ENCODE measurements at places on chromosomes 11 and 22.

DNA sequence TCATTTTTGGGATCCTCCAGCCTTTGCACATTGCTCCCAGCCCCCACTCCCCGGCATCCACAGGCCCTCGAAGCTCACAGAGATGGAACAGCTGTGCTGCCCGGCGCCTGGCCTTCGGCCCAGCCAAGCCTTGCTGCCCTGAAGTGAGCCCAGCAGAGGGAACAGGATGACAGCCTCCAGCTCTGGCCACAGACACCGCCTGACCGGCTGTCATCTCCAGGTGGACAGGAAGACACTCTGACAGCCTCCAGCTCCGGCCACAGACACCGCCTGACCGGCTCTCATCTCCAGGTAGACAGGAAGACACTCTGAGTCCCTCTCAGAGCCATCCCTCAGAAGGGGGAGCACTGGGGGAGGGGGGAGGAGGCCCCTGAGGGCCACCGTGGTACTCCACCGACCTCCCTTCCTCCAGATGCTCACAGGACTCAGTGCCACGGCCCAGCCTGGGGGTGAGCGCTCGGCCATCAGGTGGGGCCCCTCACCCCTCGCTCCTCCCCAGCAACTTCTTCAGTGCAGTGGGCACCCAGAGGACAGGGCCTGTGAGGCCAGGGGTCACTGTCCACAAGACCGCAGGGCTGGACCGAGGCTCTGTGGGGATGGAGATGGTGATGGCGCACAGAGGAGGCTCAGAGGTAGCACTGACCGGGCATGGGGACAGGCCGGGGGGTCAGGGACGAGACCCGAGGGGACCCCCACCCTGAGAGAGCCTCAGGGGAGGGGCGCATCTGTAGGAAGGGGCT lies 58.6 kb downstream of the BRD1 start:
- DNase-seq: no peak

DNA sequence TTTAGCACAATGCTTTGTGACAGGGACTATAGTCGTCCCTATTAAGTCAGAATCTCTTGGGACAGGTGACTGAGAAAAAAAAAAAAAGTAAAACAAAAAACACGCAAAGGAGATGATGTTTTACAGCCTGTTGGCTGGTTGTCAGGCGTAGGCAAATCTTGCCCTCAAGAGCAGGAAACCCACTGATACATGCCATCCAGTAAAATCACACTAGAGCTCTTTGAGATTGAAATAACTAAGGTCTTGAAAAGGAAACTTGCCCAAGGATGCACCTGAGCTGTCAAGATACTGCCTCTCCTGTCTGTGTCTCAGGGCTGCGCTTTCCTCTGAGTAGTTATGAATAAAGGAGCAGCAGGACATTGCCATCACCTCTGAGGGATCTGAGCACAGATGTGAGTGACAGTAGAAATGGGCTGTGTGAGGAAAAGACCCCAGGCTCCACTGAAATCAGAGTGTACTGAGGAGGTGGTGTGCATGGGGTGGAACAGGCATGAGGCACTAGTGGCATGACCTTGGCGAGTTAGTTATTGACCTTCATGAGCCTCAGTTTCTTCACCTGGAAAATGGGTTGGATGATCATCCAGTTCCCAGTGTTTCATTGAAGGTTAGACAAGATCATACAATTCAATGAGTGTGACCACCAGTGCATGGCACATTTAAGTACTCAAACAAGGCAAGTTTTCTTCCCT lies 23.3 kb downstream of the MICAL2 start:
- no peak for DNase-seq

GRCh38 chr22:30457981-30458380 lies 13.8 kb downstream of the SEC14L3 start:
- DNase-seq: peak; percentile 42

- DNase-seq: no peak
These were observed 72.6 kb downstream of the CD82 start for GRCh38 chr11:44638032-44638431.

- DNase-seq: no peak
These were observed 189.6 kb upstream of the CCDC90B start for GRCh38 chr11:83475760-83476159.

GRCh38 chr11:8034604-8035190 lies 46.3 kb upstream of the TUB start:
- no peak for DNase-seq

- DNase-seq: peak; percentile 89
These were observed 52.6 kb downstream of the SWAP70 start for GRCh38 chr11:9716275-9717039.

GRCh38 chr11:94928117-94928990 lies 45.0 kb downstream of the CWC15 start:
- no peak for DNase-seq

DNA sequence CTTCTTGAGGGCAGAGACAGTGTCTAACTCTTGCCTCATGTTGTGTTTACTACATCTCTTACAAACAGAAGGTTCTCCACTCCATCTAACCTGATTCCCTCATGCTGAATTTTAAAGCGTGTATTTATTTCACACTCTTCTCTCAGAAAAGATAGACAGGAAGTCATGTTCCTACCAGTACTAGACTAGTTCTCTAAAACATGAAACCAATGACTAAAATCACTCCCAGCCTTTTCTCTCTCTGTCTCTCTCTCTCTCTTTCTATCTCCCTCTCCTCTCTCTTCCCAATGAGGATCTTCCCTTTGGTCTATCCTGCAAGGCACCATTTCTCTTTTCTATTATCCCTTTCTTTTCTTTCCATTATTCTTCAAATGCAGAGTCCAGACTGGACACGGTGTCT lies 391.9 kb upstream of the CADM1 start:
- no peak for DNase-seq

- peak; percentile 75 for DNase-seq
These were observed 12.8 kb upstream of the CLPB start for GRCh38 chr11:72446929-72447769.

DNA sequence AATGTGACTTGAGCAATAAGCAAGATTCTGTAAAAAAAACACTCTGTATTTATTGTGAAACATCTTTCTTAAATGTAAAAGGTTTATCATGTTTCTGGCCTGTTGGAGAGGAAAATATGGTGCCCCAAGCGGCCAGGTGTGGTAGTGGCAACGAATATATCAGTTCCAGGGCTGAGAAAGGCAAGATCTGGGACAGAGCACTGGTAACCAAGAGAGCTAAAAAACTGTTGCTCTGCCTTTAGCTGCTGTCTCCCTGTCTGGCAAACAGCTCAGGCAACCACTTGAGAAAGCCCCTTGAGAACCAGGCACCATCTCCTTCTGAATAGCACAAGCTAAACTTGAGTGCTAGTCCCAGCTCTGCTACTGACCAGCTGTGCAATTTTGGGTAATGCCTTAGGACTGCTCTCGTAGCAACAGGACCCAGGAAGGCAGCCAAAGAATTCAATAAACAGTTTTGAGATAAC lies 129.9 kb downstream of the KCNC1 start:
- no peak for DNase-seq

- no peak for DNase-seq
These were observed 11.3 kb downstream of the SDHD start for GRCh38 chr11:112097734-112098528.

GRCh38 chr22:44330744-44331660 lies 18.3 kb upstream of the SHISAL1 start:
- no peak for DNase-seq

DNA sequence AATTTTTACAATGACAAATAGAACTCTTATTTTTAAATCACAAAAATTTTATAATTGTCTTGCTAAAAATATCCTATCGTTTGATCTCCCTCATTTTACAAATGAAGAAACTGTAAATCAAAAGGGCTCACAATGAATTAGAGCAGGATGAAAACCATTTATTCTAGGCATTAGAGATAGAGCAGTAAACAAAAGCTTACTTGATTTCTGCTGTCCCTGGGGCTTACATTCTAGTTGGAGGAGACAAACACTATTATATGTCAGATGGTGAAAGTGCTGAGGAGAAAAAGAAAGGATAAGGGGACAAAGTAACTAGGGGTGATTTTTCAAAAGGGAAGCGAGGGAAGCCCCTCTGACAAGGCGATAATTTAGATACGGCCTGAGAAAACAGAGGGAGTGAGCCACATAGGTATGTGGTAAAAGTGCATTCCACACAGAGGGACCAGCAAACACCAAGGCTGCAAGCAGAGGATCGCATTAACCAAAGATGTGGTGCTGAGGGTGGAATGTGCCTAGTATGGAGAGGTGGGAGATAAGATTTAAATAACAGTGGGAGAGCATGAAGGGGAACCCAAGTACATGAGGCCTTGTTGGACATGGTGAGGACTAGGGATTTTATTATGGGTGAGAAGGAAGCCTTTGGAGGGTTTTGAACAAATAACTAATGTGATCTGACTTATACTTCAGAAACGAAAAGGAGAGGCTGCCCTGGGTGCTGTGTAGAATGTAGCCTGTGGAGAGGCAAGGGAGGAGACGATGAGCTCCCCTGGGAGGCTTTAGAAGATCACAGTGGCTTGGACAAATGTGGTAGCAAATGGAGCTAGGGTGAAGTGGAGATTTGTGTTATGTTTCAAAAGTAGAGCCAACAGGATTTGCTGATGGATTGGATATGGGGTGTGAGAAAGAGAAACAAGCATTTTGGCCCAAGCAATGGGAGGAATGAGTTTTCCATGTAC lies 62.1 kb downstream of the PDHX start:
- no peak for DNase-seq

DNA sequence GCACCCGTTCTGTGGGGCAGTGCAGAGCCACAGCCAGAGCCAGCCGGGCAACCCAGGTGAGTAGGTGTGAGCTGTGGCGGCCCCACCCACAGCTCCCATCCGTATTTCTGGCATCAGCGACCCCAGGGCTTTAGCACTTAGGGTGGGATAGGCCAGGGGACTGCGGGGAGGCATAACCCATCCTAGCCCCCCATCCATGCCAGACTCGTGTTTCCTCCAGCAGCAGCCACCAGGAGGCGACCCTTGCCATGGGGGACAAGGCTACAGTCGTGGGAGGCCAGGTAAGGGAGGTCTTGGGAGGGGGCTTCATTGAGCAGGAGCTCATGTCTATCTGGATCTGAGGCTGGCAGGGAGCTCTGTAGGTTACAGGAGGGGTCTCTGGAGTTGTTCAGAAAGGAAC lies 873 bp downstream of the OTOG start:
- no peak for DNase-seq

GRCh38 chr11:91792779-91793262 lies 431.8 kb upstream of the FAT3 start:
- no peak for DNase-seq

DNA sequence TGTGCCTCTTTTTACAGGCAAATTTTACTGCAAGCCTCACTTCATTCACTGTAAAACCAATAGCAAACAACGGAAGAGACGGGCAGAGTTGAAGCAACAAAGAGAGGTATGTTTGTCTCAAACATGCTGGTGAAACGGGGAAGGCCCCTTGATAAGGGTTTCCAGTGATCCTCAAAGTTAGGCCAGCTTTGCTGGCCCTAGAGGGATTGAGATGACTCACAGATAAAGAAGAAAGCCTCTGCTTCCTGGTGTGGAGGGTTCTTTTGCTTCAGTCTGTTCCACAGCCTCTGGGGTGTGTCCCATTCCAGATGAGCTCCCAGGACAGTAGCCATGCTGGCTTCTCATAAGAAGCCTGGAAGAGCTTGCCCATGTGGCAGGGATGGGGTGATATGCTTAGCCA lies 118.9 kb upstream of the PARVA start:
- no peak for DNase-seq

- DNase-seq: no peak
These were observed 74.7 kb downstream of the PDE2A start for GRCh38 chr11:72599325-72600117.

DNA sequence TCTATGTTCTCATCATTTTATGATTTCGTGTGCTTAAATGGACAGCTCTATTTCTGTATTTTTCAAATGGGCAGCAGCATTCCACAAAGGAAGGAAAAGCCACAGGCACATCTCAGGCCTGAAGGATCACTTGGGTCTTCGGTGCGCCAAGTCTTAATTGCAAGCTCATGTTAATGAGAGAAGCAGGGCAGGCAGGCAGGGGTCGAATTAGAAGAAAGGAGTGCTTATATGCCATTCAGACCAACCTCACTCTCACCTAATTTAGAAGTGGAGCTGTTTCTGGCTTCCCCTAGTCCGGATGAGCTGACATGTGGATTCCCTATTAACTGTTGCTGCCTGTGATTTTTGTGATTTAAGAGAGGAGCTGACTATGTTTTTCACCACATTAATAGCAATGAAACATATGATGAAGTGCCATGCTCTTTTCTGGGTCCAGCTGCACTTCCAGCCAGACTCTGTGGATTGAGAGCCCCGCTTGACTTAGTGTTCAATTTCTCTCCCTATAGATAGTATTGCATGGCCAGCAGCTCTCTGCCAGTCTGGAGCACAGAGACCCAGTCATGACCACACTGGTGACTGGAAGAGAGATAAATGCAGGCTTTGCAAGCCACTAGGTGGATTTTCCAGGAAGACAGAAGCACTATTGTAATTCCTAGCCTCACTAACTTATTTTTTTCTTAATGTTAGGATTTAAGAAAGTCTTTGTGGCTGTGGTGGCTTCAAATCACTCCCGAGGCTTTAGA lies 373.9 kb upstream of the FAT3 start:
- no peak for DNase-seq

DNA sequence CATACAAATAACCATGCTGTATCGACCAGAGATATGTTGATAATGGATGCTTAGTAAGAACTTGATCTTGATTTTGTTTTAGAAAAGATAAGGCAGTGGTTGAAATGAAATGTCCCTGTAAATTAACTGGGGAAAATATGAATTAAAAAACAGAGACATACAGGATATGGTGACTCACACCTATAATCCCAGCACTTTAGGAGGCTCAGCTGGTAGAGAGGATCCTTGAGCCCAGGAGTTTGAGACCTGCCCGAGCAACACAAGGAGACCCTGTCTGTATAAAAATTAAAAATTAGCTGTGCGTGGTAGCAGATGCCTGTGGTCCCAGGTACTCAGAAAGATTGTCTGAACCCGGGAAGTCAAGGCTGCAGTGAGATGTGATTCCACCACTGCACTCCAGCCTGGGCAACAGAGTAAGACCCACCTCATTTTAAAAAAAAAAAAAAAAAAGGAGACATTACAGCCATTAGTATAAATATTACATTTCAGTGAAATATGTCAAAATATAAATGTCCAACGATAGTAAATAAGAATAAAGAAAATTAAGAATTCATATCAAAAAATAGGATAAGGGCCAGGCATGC lies 4.6 kb downstream of the PICALM start:
- peak; percentile 50 for DNase-seq

- no peak for DNase-seq
These were observed 191.6 kb downstream of the NTM start for GRCh38 chr11:131561972-131562371.

- DNase-seq: no peak
These were observed 377.5 kb downstream of the OPCML start for GRCh38 chr11:133154781-133155180.

Measured in fibroblast of mammary gland (primary cell).